ENCODE measurements at places on chromosomes 3 and 15.

DNA sequence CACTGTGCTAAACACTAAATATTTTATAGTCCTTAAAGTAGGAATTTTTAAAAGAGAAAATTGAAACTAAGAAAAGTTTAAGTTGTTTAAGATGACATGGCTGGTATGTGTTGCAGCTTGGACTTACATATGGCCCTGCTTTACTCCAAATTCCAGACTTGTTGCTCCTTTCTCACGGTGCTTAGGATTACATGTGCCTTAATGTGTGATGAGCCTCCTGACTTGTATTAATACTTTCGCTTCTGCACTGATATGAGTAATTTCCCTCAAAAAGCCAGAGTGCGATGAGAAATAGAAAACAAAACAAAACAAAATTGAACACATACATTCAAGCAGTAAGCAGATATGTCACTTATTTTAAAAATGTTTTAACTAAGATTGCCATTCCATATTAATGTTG, 250.2 kb downstream of the VGLL3 start:
- no peak for DNase-seq

GRCh38 chr3:120506828-120507774, 56.3 kb upstream of the FSTL1 start:
- DNase-seq = peak; percentile 52

DNA sequence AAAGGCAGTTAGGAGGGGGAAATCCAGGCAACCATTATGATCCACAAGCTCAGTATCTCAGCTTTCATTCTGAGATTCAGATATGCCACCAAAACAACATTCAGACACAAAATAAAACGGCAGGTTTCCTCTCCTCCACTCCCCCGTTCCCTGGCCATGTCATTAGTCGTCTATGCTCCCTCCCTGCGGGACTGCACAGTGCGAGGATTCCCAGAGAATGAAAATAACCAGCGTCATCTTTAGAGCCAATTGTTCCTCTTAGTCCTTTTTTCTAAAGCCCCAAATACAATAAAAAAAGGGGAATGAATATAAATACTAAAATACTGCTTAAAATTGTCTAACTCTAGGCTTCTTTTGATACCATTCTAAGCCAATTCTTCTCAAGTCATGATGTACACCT, 7.8 kb upstream of the SLCO3A1 start:
- no peak for DNase-seq

DNA sequence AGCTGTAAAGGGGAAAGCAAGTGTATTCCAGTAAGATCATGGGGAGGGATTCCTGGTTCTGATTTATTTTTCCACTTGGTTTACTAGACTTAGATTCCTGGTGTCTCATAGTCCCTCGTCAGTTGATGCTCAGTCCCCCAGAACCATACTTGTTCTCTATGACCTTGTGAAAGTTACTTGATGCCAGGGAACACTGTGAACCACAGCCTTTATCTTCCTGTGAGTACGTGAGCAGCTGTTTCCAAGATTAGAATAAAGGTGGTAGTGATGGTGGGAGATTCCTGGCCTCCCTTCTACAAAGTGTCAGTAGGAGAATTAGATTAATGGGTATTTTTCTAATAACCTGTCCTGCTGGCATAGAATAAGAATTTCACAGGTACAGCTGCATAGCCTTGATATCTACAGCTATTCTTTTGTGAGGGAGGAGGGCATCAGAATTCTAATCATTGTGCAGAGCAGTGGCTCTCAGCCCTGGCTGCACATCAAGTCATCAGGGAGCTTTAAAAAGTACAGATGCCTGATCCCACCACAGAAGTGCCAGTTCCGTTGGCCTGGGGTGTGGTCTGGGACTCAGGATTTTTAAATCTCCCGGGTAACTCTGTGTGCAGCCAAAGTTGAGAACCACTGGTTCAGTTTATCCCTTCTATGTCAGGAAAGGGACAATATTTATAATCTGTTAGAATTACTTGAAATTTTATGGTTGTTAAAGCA, 20.0 kb downstream of the GPD1L start:
- DNase-seq = no peak

DNA sequence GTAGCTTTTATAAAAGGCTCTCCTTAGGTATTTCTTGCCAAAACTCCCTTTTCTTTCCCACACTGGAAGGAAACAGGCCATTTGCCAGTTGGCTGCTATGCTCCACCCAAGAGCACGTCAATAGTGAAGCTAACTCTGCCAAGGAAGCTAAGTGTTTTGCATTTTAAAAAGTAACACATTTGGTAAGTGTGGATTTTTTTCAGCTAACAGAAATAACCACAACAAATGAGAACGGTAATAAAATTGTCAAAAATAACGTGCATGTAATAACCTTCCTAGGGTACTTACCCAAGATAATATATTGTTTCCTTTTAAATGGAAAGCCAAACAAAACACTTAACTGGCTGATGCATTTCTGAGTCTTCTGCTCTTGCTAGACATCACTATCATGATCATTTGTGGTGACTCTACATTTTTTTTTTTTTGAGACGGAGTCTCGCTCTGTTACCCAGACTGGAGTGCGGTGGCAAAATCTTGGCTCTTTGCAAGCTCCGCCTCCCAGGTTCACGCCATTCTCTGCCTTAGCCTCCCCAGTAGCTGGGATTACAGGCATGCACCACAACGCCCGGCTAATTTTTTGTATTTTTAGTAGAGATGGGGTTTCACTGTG, 4.6 kb downstream of the DPP8 start:
- DNase-seq = no peak

DNA sequence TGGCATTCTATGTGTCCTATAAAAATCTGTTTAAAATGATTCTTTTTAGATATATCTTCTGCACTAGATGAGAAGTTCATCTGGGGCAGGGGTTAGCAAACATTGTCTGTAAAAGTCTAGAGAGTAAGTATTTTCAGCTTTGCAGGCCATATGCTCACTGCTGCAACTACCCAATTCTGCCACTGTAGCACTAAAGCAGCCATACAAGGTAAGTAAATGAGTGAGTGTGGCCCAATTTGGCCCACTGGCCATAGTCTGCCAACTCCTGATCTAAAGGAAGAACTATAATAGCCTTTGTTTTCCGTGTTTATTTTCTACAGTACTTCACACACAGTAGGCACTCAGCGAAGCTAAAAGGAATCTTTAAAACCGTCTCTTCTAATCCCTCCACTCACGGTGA, 42.3 kb downstream of the DLG1 start:
- no peak for DNase-seq

DNA sequence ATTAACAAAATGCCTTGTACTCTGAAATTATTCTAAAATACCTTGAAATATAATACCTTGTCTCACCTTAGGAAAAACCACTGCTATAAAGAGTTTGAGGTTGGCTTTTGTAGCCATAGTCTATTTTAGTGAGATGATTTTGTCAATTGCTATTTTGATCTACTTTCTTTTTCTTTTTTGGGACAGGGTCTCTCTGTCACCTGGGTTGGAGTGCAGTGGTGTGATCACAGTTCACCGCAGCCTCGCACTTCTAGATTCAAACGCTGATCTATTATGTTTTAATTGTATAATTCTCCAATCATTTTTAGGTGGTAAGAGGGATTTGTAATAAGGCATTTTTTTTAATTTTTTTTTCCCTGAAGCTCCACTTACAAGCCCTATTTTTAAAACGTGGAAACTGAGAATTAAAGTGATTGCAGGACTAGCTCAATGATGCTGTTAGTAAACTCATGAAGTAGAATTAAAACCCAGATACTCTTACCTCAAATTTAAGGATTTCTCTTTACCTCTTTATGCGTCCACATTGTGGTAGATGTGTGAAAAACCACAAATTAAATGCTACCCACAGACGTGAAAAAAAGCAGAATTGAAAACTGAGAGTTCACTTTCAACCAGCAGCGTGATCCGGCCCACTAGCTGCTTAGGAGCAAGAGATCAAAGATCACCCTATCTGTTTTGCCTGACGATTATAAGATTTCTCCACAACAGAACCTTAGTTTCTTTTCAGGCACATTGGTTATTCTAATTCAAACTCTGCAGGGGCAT, 384.2 kb downstream of the CGGBP1 start:
- no peak for DNase-seq

GRCh38 chr3:32176989-32177701, 61.3 kb upstream of the CMTM8 start:
- peak; percentile 82 for DNase-seq

GRCh38 chr3:134597390-134597970, 53.3 kb downstream of the KY start:
- DNase-seq = no peak

DNA sequence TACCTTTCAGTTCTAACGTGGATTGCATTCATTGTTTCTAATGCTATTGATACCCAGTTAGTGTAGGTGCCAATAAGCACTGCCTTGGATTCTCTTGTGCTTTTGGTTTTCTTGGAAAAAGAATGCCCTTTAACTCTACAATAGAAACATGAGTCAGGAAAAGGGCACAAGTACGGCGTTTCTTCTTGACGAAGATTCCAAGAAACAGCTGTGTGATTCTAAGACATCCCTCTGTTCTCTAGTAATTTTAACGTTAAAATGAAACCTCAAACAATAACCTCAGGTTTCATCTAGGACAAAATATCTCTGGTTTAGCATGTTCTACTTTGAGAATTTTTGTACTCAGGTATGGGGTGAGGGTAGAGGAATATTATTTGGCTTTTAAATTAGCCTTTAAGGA, 540.5 kb upstream of the ATP11B start:
- DNase-seq = no peak

- DNase-seq = no peak
Measured at GRCh38 chr15:37140531-37141058, 40.2 kb upstream of the MEIS2 start.

DNA sequence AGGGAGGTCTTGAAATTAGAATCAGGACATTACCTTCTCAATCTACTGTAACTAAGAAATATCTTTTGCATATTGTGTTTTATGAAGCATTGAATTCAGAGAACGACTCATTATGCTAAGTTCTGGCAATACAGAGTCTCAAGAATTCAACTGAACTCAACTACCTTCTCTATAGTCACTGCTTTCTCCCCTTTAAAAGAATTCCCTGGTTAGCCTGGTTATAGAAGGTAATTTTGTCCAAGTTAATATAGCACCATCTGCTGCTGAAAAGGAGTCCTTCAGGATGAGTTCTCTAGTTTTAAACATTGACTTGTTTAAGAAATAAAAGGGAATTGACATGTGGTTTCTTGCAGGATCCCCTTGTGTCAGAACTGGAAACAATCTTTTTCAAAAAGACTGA, 60.2 kb downstream of the IL16 start:
- peak; percentile 41 for DNase-seq

Measured in hepatocyte (in vitro differentiated cells).